HL-60 (cell line): ENCODE measurements at places on chromosomes 12 and 14.

- DNase-seq = no peak
These were observed 20.1 kb downstream of the NID2 start for GRCh38 chr14:52048641-52049204.

- DNase-seq = no peak
These were observed 27.6 kb downstream of the TDP1 start for GRCh38 chr14:89983375-89983774.

DNA sequence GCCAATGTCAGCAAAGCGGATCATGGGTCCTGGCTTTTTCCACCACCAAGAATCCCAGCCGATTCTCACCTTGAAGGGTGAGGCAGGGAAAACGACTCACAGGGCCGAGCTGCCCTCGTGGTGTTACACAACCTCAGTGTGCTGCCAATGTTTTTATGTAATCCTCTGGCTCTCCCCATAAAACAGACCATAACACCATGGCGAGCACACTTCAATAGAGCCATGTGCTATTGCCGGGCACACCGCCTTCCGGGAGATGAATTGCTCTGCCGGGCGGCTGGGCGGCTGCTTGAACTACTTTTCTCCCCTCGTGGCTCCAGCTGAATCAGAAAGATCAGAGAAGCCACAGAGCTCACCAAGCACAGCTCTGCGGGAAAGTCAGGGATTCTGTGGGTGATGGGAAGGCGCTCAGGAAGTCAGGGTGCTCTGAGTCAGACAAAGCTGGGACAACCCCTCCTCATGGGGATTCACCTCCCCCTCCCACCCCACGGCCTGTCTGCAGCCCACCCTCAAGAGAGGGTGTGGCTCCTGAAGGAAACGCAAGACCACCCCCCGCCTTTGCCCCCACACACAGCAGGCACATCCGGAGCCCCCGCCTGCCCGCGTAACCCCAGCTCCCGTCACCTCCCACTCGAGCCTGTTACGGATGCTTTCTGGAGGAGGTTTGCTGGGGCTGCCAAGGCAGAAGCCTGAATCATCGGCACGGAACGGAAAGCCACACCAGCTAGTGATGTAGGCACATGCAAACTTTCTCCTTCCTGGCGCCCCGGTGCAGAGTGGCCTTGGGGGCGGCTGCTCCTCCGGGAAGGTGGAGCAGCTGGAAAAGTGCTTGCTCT is 1.8 kb downstream of the GALNT9 start:
- peak; percentile 7 for DNase-seq

DNA sequence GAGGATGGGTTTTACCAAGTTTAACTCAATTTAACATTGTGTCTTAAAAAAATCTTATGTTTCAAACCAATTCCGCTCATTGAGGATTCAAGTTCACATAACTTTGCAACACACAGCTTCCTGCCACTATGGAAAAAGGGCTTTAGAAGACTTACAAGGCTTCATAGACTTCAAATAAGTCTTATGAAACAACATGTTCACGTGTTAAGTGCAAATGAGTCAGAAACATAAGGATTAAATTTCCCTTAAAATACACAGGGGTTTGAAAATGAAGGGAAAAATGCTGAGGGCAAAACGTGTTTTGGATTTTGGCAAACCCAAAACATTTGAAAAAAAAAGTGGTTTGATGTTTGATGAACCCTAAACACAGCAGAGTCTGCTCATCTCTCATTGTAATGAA is 364.8 kb downstream of the BMP4 start:
- DNase-seq = no peak

DNA sequence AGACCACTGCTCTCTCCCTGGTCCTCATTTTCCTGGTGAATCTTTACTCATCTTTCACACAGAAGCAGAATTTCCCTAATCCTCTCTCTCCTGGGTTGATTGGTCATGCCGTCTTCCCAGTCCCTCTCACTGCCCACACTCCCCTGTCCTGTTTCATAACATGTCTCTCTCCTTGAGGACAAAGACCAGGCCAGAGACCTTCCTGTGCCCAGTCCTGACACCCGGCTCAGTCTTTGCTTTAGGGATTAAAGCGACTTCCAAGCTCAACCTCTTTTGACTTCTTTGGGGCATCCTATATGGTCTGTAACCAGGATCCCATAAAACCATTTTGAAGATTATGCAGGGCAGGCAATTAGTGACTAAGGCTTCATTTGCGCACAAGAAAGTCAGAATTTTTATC is 105.5 kb downstream of the BCL11B start:
- no peak for DNase-seq

DNA sequence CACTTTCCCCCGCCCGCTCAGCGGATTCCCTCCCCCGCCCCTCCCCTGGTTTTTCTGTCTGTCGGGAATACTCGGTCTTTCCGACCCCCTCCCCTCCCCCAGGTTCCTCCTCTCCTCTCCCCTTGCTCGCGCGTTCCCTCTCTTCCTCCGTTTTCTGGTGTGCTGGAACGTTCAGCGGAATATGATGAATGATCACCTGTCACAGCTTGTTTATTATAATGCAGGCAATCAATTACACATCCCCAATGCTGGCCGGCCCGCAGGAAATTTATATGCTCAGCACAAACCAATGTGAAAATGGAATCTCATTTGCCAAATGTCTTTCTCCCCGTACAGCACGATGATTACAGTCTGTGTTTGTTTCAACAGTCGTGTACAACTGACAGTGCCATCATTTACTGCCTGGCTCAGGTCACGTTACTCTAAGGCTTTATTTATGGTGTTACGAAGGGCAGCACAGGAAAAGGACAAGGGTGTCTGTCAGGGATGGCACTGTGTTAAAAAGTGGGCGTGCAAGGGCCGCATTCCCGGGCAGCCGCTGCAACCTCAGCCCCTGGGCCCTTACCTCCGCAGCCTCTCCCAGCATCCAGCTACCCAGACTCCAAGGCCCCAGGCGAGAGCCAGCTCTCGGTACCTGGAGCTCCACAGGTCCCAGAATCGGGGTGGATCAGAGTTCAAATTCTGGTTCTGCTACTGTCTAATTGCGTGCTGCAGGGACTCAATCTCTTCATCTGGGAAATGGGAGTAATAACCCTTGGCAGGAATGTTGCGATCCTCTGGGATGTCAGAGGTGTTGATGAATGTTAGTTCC is 24.7 kb upstream of the MAP1LC3B2 start:
- no peak for DNase-seq

- no peak for DNase-seq
These were observed 129.4 kb upstream of the CLEC14A start for GRCh38 chr14:38385343-38385742.

DNA sequence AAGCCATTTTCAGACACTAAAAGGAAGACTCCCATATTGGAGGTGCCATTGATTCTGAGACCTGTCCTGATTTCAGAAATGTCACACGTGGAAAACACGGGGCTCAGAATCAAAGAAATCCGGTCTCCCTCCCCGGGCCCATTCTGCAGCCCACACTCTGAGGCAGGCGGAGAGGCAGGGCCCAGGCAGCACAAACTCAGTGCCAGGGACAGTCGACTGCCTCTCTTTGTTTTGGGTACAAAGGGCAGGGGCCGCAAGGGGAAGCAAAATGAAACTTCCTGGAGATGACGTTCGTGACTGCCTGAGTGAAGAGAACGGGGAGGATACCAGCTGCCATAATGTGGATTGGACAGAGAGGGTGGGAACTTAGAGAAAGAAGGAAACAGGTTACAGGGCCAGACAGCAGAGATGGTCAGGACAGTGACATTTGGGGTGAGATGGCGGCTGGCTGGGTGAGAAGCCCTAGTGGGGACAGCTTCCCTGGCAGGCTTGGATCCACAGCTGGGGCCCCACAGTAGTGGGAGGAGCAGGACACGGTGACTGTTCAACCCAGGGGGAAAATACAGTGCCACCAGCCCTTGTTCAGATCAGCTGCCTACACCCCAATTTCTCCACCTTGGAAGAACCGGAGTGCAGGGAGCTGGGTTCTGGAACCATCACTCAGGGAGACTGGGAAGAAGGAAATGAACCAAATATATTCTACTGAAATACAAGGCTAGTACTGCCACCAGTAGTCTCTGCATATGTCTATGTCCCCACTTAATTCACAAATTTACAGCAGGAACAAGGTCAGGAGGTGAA is 8.1 kb downstream of the GAPDH start:
- DNase-seq = no peak

GRCh38 chr12:85138833-85139232 is 102.7 kb downstream of the LRRIQ1 start:
- DNase-seq = no peak

DNA sequence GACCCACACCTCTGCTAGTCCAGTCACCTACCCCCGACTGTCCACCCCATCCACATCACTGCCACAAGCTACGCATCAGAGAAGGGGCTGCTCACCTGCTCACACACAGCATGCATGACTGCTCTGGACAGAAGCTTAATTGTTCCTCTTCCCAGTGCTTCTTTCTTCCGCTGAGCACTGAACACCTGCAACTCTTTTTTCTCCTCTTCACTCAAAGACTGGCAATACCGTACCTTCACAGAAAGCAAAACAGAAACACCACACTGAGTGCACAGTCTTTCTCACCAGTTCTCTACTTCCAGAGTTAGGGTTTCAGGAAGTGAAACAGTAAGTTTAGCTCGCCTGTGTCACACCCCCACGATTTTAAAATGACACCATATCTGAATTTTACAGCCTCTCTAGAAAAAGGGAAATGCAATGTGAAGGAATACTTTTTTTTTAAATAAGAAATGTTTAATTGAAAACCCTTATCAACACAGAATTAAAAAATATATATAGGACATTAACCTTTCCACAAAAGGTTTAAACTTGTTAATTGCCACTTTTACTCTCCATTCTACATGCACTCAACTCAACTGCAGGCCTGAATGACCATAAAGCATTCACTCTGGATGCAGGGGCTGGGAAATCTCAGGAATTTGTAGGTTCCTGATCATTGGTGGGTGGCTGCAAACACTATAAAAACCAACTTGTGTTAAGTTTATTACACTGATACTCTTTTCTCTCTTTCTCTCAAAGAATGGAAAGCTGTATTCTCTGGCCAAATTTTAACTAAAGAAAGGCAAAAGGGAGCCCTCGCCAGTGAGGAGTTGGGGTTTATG is 120.0 kb downstream of the PRICKLE1 start:
- DNase-seq = no peak

GRCh38 chr12:48198672-48198971 is 4.5 kb downstream of the OR10AD1 start:
- no peak for DNase-seq

- DNase-seq = no peak
These were observed at the start of gene C14orf180 for GRCh38 chr14:104579507-104579906. TSS of gene C14orf180 (plus strand) at chr14:104579764. CDS start at chr14:104586431, 6,667 bp downstream.

- DNase-seq = no peak
These were observed 13.0 kb downstream of the ERG28 start for GRCh38 chr14:75647640-75648039.

GRCh38 chr12:72774023-72774422 is 501.9 kb downstream of the TRHDE start:
- DNase-seq = no peak

DNA sequence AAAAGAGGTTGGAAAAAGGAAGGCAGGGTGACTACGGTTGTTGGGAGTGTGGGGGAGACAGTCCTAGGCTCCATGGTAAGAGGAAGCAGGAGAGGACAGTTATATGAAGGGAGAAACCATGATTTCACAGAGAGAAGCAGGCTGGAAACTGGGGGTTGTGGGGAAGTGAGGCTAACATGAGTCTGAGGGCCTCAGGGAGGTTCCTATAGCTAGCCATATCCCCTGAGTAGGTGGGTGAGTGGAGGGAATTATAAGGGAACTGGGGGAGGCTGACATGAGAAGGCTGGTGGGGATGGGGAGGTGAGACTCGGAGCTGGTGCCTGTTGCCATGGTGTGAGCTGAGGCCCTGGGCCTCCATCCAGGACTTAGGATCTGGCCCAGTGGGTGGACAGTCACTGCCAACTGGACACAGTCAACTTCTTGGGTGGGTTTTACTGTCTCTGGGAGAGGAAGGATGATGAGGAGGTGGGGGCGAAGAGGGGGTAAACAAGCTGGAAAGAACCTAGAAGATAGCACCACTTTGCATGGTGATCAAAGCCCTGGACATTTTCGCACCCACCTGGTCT is 1.4 kb downstream of the RNASE13 start:
- DNase-seq = no peak

GRCh38 chr14:43697003-43697402 is 810.1 kb downstream of the FSCB start:
- no peak for DNase-seq

DNA sequence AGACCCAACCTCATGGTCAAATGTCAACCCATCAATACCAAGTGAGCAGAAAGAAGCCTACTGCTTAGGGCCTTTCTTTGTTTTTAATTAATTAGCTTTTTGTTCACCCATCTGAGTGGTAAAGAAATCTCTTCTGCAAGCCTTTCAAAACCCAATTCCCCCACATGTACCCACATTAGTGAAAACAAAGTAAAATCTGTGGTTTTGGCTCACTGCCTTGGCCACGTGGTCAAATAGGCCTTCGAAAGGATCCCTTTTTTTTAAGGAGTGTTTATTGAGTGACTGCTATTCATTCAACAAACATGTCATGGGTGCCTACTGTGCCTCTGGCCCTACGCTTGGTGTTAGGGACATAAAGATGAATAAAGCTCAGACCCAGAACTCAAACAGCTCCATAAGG is 160.1 kb downstream of the NUAK1 start:
- no peak for DNase-seq

GRCh38 chr12:32302218-32303173 is 96.9 kb upstream of the FGD4 start:
- peak; percentile 36 for DNase-seq

DNA sequence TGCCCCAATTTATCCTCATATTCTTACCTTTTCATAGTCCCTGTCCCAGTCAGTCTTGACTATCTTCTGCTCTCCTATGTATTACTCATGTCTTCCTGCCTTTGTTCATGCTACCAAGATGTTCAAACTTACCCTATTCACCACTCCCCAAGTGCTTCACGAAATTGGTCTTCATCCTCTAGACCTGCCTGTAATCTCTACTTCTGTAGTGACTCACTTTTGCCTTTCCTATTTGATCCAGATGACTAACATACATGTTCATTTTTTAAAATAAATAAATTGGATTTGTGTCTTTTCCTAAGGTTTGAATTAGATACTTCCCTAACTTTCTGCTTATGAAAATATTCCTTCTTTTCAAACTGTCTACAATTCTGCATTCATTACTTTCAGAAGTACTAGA is 107.7 kb upstream of the PPM1H start:
- no peak for DNase-seq

- peak; percentile 32 for DNase-seq
These were observed 311.9 kb downstream of the CACNA1C start for GRCh38 chr12:2364631-2365051.

DNA sequence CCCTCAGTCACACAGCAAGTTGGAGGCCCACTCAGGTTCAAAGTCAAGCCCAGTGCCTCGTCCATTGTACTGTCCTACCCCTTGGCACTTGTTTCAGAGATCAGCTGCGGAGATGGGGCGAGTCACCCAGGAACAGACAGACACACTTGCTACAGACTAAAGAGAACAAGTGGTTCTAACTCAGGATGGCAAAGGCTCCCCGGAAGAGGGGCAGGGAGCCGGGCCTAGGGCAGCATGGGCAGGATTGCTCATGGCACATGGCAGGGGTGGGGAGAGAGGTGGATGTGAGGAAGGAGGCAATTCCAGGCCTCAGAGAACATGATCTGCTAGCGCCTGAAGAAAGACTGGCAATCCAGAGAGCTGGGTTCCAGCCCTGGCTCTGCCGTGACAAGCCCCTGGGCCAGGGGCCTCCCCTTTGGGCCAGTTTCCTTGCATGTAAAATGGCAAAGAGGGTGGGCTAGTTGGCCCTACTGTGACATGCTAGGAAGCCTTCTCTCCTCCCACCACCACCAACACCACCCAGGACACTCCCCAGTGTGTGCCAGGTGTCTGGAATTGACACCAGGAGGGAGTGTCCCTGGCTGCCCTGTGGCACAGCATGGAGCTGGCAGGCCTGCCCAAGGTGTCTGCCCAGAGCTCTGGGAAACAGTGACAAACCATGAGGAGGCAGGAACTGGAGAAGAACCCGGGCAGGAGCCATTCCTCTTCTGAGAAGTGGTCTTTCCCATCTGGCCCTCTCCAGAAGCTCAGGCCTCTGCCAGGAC is 24.0 kb upstream of the IRF2BPL start:
- no peak for DNase-seq
